ENCODE measurements at places on chromosomes 2 and 18. TPM values are rescaled to one million over a fixed set of nuclear protein-coding genes. Genes with fewer than 3 reads are reported as not detected.

Gene TMEM17
- 4.7 TPM for total RNA-seq

Gene KCNE4
- 9.2 TPM for total RNA-seq

Gene SERPINB7
- 0.68 TPM for total RNA-seq

Gene PSD4
- 20.1 TPM for total RNA-seq

Gene ERBB4
- 8.5 TPM for total RNA-seq

Gene RBKS
- total RNA-seq, result 1.4 TPM

Gene TCF4
- 210 TPM for total RNA-seq

Gene TRIM43
- not detected for total RNA-seq

Gene DNER
- not detected for total RNA-seq

Gene KYNU
- 0.20 TPM for total RNA-seq

Gene CCDC102B
- total RNA-seq, result 8.2 TPM

Gene LRRTM4
- total RNA-seq, result 27.7 TPM

Gene HOXD12
- 0.27 TPM for total RNA-seq

Gene ARHGAP25
- total RNA-seq, result 1.2 TPM

Gene MOGAT1
- total RNA-seq, result not detected

Gene SH2D6
- total RNA-seq, result 0.35 TPM

Gene TMEM163
- not detected for total RNA-seq

Gene TDRD15
- total RNA-seq, result not detected

Gene PFN4
- 1.2 TPM for total RNA-seq

Gene OR6B3
- total RNA-seq, result not detected

Gene CSRNP3
- 29.6 TPM for total RNA-seq

Gene MAB21L4
- total RNA-seq, result 2.4 TPM

Gene NOP58
- 83.0 TPM for total RNA-seq

Gene CHST9
- 2.4 TPM for total RNA-seq

Gene CFAP65
- total RNA-seq, result not detected

Gene C2orf81
- total RNA-seq, result 8.8 TPM

Gene CAVIN2
- total RNA-seq, result 0.80 TPM

Gene PLEK
- total RNA-seq, result not detected

Gene DSG1
- total RNA-seq, result 0.09 TPM

Gene TMEM127
- total RNA-seq, result 30.1 TPM

Gene OXER1
- total RNA-seq, result 7.5 TPM

Gene KLHL14
- total RNA-seq, result 0.11 TPM

Gene ALMS1
- total RNA-seq, result 40.6 TPM
